ENCODE measurements at places on chromosomes 11 and 22. TPM values are rescaled to one million over a fixed set of nuclear protein-coding genes. Genes with fewer than 3 reads are reported as not detected.

- no peak for DNase-seq
- H3K4me3 ChIP-seq, result no peak overlapping the region
- no peak overlapping the region for H3K27ac ChIP-seq
- H3K27me3 ChIP-seq, result no peaks in the 10 kb centered on the region
These were observed 10.5 kb upstream of the FLRT1 start for GRCh38 chr11:64025205-64025604.

GRCh38 chr11:69972351-69972802 is 105.7 kb upstream of the ANO1 start:
- no peak overlapping the region for H3K27ac ChIP-seq
- peaks cover 21% of the 10 kb centered on the region for H3K27me3 ChIP-seq
- H3K4me1 ChIP-seq, result no peaks in the 10 kb centered on the region
- DNase-seq, result no peak
- H3K4me3 ChIP-seq, result no peak overlapping the region

DNA sequence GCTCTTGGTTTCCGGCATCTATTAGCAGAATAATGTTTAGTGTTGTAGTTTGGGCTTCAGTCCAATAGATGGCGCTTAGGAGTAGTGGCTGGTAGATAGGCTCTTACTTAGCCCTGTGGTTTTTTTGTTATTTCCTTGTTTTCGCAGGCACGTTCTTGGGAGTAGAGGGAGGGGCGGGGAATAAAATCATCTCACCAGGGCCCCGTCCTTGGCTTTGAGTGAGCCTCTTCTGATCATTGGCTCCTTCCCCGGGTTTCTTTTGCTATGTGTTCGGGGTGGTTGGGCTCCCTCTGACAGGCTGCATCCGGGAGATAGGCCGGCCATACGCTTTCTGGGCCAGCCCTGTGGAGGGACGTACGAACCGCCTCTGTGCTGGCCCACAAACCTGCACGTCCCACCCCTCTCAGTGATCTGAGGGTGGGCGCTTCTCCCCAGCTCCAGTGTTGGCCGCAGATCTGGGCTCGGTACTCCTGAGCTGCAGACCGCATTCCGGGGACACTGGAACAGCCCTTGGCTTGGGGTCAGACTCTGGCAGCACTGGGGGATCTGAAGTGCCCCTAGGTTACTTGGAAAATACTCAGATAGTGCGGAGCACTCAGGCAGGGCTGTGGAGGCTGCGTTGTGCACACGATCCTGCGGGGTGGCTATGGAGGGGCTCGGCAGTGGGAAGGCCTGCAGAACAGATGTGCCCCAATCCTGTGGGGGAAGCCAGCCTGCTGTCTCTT is 217.0 kb downstream of the DYNC2H1 start:
- peaks cover 6% of the 10 kb centered on the region for H3K4me1 ChIP-seq
- peak; percentile 83 for DNase-seq
- H3K4me3 ChIP-seq, result peak overlapping the region; percentile 32
- H3K27me3 ChIP-seq, result no peaks in the 10 kb centered on the region
- no peaks in the 10 kb centered on the region for H3K36me3 ChIP-seq

DNA sequence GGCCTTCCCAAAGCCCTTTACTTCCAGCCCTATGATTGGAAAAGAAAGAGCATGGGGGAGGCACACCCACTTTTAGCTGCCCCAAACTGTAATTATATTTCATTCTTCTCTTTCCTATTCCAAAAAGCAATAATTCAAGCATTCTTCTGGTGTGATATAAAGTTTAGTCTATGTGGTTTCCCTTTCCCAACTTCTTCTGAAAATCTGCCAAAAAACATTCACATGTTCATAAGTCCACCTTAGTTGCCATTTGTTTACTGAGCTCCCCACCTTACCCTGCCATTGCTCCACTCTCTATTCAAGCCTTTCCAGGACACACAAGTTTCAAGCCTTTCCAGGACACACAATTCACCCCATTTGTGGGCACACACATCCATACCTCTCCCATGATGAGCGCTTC is 111.6 kb upstream of the BMAL1 start:
- no peak for DNase-seq
- H3K27me3 ChIP-seq, result peaks cover 3% of the 10 kb centered on the region
- no peak overlapping the region for H3K4me3 ChIP-seq

DNA sequence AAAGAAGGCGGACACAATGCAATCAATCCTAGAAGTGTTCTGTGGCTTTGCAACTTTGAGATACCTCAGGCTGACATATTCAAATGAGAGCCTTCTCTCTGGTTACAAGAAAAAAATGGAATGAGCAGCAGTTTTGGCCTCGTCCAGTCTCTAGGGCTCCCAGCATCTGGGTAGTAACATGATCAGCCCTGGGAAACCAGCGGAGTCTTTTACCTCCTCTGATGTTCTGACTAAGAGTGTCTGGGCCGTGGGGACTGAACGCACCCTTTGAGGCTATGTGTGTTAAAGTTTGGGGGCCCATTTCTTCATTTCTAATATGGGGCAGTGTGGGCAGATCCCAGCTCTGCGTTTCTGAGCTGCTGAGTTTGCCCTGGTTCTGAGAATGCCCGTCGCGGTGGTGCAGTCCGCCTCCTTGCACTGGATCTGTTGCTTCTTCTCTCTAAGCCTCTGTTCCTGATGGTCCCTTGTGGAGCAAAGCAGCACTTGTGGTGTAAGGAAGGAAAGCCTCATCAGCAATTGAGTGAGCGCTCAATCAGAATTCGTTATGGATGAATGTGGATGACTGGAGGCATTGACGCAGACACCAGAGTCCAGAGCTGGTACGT is 8.1 kb downstream of the PARVB start:
- H3K36me3 ChIP-seq, result no peaks in the 10 kb centered on the region
- peaks cover 5% of the 10 kb centered on the region for H3K4me1 ChIP-seq
- no peaks in the 10 kb centered on the region for H3K27me3 ChIP-seq
- no peak overlapping the region for H3K4me3 ChIP-seq
- H3K27ac ChIP-seq, result no peak overlapping the region
- DNase-seq, result peak; percentile 92

GRCh38 chr11:123450623-123451022 is 20.6 kb downstream of the GRAMD1B start:
- DNase-seq, result peak; percentile 67
- H3K27ac ChIP-seq, result peak overlapping the region; percentile 52
- H3K36me3 ChIP-seq, result no peaks in the 10 kb centered on the region
- H3K4me1 ChIP-seq, result peaks cover 23% of the 10 kb centered on the region
- H3K4me3 ChIP-seq, result no peak overlapping the region

- peaks cover 47% of the 10 kb centered on the region for H3K27me3 ChIP-seq
- no peaks in the 10 kb centered on the region for H3K36me3 ChIP-seq
- no peak overlapping the region for H3K4me3 ChIP-seq
- no peak overlapping the region for H3K27ac ChIP-seq
- DNase-seq, result peak; percentile 56
- no peaks in the 10 kb centered on the region for H3K4me1 ChIP-seq
These were observed 120.8 kb downstream of the CTTN start for GRCh38 chr11:70519117-70519516.

DNA sequence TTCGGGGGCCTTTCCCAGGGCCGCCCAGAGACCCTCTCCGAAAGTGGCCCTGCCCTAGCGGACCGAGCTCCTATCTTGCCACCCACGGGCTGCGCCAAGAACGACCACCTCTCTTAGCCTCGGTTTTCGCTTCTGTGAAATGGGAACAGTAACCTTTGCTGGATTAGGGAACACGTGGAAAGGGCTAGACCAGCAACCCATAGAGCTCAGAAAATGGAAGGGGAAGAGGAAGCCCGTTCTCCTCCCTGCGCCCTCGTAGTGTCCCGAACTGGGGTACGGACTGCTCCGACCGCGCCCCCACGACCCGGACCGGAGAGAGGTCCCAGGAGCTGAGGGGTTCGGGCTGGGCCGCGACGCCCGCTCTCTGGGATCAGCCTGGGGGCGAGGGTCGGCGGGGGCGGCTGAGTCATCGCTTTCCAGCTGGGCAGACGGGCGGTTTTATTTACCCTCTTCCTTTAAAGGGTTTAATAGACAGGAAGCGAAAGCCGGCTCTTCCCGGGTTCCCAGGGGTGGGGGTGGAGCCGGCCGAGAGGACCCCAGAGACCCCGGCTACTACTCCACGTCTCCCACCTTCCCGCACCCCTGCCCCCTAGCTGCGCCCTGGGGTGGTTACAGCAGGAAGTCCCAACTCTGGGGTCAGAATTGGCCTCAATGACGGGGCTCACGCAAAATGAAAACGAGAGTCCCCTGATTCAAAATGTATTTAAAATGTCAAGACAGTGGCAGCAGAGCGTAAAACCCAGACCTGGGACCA is 907 bp upstream of the PHLDA2 start:
- H3K4me3 ChIP-seq, result peak overlapping the region; percentile 86
- no peaks in the 10 kb centered on the region for H3K36me3 ChIP-seq
- peak; percentile 98 for DNase-seq
- peak overlapping the region; percentile 76 for H3K27ac ChIP-seq
- no peaks in the 10 kb centered on the region for H3K27me3 ChIP-seq

GRCh38 chr11:44351898-44352498 is 42.1 kb upstream of the ALX4 start:
- no peak overlapping the region for H3K27ac ChIP-seq
- no peak overlapping the region for H3K4me3 ChIP-seq
- H3K36me3 ChIP-seq, result no peaks in the 10 kb centered on the region
- H3K27me3 ChIP-seq, result peaks cover 15% of the 10 kb centered on the region
- no peak for DNase-seq
- H3K4me1 ChIP-seq, result no peaks in the 10 kb centered on the region

GRCh38 chr11:73416786-73417185 is 40.6 kb downstream of the RELT start:
- H3K27ac ChIP-seq, result peak overlapping the region; percentile 89
- H3K4me3 ChIP-seq, result no peak overlapping the region
- peaks cover 53% of the 10 kb centered on the region for H3K4me1 ChIP-seq

- H3K27ac ChIP-seq, result no peak overlapping the region
- H3K4me3 ChIP-seq, result no peak overlapping the region
- no peaks in the 10 kb centered on the region for H3K36me3 ChIP-seq
- DNase-seq, result peak; percentile 99
- H3K27me3 ChIP-seq, result no peaks in the 10 kb centered on the region
- H3K4me1 ChIP-seq, result no peaks in the 10 kb centered on the region
These were observed 19.3 kb downstream of the TSSC4 start for GRCh38 chr11:2419638-2420501.

The RHOD gene
- total RNA-seq, result 27.5 TPM
